Activated CD8-positive, alpha-beta memory T cell treated with anti-CD3 and anti-CD28 coated beads for 24 hours (primary cell): ENCODE measurements at places on chromosomes 1 and 21.

GRCh38 chr1:153312570-153313186, at the start of gene PGLYRP3:
TSS of gene PGLYRP3 (minus strand) at chr1:153312952. CDS start at chr1:153310665, 2,287 bp downstream.
- DNase-seq, result no peak

DNA sequence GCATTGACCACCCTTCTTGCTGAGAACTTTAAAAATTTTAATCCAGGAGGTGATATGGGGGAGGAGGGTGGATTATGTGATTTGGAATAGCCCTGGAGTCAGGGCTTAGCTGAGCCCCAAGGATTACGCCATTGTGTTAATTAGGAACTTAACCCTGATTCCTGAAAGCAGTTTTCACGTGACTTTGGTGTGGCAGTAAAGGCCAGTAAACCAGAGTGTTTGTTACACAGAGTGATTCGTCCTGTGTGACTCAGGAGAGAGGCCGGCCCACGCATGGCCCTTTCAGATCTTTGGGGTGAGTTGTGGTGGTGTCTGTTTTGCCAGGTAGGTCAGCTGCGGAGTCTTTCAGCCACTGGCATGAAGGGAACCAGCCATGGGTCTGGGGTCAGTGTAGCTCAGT, 107.6 kb downstream of the NOS1AP start:
- no peak for DNase-seq

- DNase-seq, result no peak
These were observed 389.2 kb downstream of the PLPP3 start for GRCh38 chr1:56189946-56190805.

- no peak for DNase-seq
These were observed at the start of gene SLC5A9 for GRCh38 chr1:48222501-48223242. TSS of gene SLC5A9 (plus strand) at chr1:48222716. CDS start at chr1:48222737, 21 bp downstream.

GRCh38 chr1:82507011-82507410, 706.3 kb downstream of the ADGRL2 start:
- no peak for DNase-seq

DNA sequence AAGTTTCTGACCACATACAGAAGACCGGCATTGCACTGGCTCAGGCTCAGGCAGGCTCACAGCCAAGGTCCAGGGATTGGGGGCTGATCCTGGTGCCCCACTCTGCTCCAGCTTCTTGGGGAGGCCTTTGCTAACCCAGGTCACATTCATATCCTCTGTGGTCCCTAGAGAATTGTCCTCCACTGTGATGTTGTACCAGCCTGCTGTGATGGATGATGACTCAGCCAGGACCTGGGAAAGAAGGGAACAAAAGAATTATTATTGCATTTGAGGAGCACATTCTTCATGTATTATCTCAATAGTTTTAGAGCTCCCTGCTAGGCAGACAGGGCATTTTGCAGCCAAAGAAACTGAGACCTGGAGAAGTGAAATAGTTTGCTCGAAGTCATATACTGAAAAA, 114.3 kb upstream of the ETV3 start:
- no peak for DNase-seq

- no peak for DNase-seq
These were observed 464.2 kb downstream of the NUF2 start for GRCh38 chr1:163785868-163786405.

- no peak for DNase-seq
These were observed 48.6 kb downstream of the ITSN1 start for GRCh38 chr21:33690874-33691273.

- DNase-seq, result no peak
These were observed 21.6 kb downstream of the F11R start for GRCh38 chr1:160999376-160999775.

GRCh38 chr1:165117482-165117881, 239.0 kb downstream of the LMX1A start:
- no peak for DNase-seq
